ENCODE measurements at places on chromosomes 3 and 15. TPM values are rescaled to one million over a fixed set of nuclear protein-coding genes. Genes with fewer than 3 reads are reported as not detected.

- no peak overlapping the region for H3K4me3 ChIP-seq
- peaks cover 19% of the 10 kb centered on the region for H3K4me1 ChIP-seq
- peak overlapping the region; percentile 82 for H3K27ac ChIP-seq
- DNase-seq, result no peak
These were observed 63.9 kb downstream of the CRTC3 start for GRCh38 chr15:90593499-90594158.

- H3K4me3 ChIP-seq, result no peak overlapping the region
- no peaks in the 10 kb centered on the region for H3K36me3 ChIP-seq
- H3K27ac ChIP-seq, result no peak overlapping the region
- H3K27me3 ChIP-seq, result no peaks in the 10 kb centered on the region
- H3K4me1 ChIP-seq, result no peaks in the 10 kb centered on the region
These were observed 98.0 kb upstream of the ARHGEF26 start for GRCh38 chr3:154023148-154023547.

GRCh38 chr15:59862191-59863155, 141.6 kb upstream of the FOXB1 start:
- peaks cover 2% of the 10 kb centered on the region for H3K4me1 ChIP-seq
- DNase-seq, result no peak
- peaks cover 65% of the 10 kb centered on the region for H3K27me3 ChIP-seq
- H3K36me3 ChIP-seq, result no peaks in the 10 kb centered on the region

DNA sequence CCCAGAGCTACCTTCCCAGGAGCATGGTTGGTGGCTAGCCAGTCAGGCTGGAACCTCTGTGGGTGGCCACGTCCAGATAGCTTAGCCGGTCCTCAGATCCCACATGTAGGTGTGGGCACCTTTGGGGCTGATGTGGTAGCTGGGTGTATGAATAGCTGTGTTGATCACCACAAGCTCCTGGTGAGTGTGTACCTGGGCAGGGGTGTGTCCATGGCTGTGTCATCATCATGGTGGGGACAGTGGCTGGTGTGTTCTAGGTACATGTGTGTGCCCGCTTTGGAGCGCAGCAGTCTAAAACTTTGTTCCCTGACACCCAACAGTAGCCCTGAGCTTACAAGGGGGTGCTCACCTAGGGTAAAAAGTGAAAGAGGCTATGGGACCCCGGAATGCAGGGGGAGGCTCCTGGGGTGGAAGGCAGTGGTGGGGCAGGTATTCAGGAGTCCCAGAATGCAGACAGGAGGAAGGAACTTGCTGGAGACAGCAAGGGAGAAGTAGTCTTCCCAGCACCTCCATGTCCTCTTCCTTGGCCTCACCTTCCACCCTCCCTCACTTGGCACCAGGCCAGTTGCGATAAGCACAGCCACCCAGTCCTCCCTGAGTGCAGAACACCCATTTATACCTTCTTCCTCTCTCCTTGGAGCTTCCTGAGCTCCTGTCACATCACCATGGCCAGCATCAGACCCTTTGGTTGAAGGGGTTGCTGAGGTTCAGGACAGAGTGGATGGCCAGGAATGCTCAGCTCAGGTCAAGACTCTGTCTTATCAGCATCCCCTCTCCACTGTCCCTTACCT, 1.2 kb downstream of the CISH start:
- peaks cover under 1% of the 10 kb centered on the region for H3K36me3 ChIP-seq
- peaks cover 5% of the 10 kb centered on the region for H3K27me3 ChIP-seq
- peak; percentile 43 for DNase-seq
- peak overlapping the region; percentile 89 for H3K27ac ChIP-seq

DNA sequence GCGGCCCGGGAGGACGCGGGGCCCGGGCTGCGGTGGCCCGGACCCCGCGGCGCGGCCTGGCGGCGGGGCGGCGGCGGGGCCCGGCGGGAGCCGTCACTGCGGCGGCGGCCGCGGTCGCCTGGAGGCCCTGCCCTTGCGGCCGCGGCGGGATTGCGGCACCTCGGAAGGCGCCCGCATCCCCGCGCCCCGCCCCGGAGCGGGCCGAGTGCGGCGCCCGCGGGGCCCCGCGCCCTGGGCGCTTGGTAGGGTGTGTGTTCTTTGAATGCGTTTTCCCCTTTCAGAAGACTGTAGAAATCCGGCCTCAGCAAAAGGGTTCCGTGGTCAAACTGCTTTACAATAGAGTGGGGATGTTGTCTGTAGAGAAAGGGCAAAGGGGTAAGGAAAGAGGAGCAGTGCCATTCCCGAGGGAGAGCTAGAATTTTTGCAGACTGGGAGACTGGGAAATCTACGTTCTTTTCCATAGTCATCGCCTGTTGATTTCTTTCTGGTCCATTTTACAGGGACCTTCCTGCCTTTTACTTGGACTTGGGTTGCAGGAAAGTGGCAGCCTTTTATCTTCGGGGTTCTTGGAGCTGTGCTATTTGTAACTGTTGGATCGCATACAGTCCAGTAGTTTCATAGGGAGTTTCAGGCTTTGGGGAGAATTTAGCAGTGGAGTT, 630 bp downstream of the SNRK start:
- peaks cover 41% of the 10 kb centered on the region for H3K4me1 ChIP-seq
- H3K27me3 ChIP-seq, result peaks cover 10% of the 10 kb centered on the region
- no peaks in the 10 kb centered on the region for H3K36me3 ChIP-seq
- no peak for DNase-seq
- peak overlapping the region; percentile 96 for H3K27ac ChIP-seq

DNA sequence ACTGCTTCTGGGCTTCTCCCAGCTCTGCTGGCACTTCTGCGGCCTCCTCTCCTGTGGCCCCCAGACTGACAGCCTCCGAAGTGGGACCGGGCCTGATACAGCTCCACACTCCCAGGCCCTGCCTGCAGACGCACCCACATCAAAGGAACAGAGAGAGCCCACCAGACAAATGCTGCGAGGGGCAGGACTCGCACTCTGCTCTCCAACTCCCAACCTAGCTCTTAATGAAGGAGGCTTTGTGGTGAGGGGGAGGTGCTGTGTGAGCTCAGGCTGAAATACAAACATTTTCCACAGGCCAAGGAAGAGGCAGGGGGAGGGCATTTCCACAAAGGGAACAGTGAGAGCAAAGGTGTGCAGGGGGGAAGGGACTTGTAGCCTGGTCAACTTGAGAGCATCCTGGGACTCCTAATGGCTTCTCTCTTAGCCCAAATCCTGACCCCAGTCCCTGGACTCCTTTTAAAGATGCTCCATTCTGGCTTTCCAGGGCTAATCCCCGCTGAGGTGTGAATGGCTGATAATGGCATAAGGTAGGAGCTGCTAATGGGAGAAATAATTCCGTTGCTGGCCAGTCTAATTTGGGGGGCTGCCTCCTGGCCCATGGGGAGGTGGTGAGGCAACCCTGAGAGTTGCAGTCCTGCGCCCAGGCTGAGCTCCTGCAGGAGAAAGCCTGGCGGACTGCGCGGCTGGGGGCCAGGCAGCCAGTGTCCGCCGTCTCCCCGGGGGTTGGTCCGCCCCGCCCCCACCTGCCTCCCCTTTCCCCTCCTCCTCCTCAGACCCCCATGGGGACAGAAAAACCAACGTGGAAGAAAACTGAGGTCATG, 9.6 kb downstream of the LINGO1 start:
- peaks cover 36% of the 10 kb centered on the region for H3K4me1 ChIP-seq
- peak overlapping the region; percentile 74 for H3K27ac ChIP-seq
- no peak for DNase-seq
- no peak overlapping the region for H3K4me3 ChIP-seq
- no peaks in the 10 kb centered on the region for H3K27me3 ChIP-seq

- no peak overlapping the region for H3K27ac ChIP-seq
- H3K4me1 ChIP-seq, result peaks cover 34% of the 10 kb centered on the region
- no peak overlapping the region for H3K4me3 ChIP-seq
- H3K27me3 ChIP-seq, result peaks cover 14% of the 10 kb centered on the region
These were observed 179.4 kb downstream of the CHST2 start for GRCh38 chr3:143298886-143299535.

- no peak overlapping the region for H3K4me3 ChIP-seq
- H3K27ac ChIP-seq, result no peak overlapping the region
- no peaks in the 10 kb centered on the region for H3K36me3 ChIP-seq
- DNase-seq, result no peak
- no peaks in the 10 kb centered on the region for H3K27me3 ChIP-seq
These were observed 13.6 kb upstream of the DAG1 start for GRCh38 chr3:49456466-49456865.

DNA sequence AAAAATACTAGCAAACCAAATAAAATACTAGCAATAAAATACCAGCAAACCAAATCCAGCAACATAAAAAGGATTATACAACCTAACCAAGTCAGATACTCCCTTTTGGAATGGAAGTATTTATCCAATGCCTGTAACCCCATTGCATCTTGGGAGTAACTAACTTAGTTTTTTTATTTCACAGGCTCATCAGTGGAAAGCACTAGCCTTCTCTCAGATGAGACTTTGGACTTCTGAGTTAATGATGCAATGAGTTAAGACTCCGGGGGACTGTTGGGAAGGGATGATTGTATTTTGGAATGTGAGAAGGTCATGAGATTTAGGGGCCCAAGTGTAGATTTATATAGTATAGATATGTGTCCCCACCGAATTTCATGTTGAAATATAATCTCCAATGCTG, 41.2 kb downstream of the POLQ start:
- no peaks in the 10 kb centered on the region for H3K27me3 ChIP-seq
- no peak for DNase-seq

Gene HRG
- total RNA-seq, result not detected

DNA sequence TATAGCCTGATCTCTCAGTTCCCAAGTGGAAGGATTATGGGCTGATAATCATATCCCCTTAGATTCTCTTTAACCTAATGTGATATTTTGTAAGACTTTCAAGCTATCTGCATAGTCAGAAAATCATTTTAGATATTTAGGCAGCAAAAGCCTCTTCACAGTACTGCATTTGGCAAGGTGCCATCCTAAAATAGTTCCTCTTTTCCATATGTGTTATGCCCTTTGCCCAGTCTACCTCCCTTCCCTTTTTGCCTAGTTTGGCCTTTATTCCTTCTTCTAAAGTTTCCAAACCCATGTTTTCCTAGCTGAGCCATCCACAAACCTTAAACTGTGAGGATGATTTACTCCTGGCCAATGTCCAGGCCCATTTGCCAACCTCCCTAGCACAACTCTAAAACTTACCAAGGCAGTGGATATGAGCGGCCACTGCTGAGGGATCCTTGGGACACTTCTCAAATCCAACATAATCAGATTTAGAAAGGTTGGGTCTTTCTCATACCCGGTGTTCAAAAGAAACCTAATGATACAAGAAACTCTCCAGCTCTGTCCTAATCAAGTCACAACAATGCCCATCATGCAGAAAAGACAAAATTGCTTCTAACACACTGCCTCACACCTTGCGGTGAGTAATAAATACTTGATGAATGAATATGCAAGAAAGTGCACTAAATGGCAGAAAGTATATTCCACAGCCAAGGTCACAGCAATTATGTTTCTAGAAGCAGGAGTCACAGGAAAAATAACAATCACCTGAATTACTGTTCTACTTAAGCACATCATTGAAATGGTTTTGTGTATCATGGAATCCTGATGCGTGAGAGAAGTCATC, 493.9 kb downstream of the NLGN1 start:
- no peak overlapping the region for H3K27ac ChIP-seq
- peaks cover 34% of the 10 kb centered on the region for H3K4me1 ChIP-seq
- H3K27me3 ChIP-seq, result no peaks in the 10 kb centered on the region

DNA sequence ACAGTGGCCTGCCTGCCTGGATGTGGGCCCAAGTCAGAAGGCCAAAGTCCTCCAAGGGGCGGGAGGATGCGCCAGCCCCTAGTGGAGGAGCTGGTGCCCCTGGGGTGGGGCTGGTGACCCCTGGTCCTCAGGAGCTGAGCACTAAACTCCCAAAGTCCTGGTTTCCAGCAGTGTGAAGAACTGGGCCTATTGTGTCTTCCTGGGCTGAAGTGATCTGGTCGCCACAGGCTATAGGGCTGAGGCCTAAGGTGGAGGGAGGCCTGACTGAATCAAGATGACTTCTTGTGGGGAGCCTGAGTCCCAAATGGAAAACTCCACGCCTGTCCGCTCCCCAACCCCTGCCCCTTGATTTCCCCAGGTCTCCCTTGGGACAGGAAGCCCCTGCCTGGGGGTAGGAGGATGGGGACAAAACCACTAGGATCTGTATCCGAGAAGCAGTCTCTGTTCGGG, 753 bp upstream of the FES start:
- H3K27ac ChIP-seq, result peak overlapping the region; percentile 80
- H3K27me3 ChIP-seq, result no peaks in the 10 kb centered on the region
- H3K4me1 ChIP-seq, result peaks cover 25% of the 10 kb centered on the region
- peaks cover 9% of the 10 kb centered on the region for H3K36me3 ChIP-seq

DNA sequence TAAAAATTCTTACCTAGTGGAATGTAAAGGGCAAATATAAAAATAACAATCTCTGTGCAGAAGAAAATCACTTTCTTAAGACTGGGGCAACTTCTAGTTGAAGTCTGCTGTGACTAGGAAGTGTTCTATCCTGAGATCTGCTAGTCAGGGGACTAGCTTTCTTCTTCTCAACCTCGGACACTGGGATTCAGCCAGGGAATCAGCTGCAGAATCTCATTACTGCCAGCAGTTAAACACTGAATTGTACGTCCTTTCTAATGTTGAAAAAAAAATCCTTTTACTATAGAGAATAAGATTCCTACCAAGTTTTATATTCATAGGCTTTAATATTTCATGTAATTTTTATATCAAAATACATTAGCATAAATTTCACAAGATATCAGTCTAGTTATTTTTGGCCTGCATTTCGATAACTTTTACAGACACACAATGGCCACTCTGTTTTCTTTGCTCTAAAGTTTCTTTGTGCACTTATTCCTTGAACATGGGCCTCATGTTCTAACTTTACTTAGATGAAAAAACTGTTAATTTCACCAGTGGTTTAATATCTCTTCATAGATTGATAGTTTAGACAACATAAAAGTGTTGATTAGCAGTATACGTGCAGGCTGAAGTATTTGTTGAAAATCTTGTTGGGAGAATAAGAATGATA, 2.6 kb upstream of the NEO1 start:
- no peak overlapping the region for H3K4me3 ChIP-seq
- H3K36me3 ChIP-seq, result no peaks in the 10 kb centered on the region
- DNase-seq, result no peak

- peak overlapping the region; percentile 72 for H3K27ac ChIP-seq
- peaks cover 10% of the 10 kb centered on the region for H3K36me3 ChIP-seq
- H3K27me3 ChIP-seq, result no peaks in the 10 kb centered on the region
- H3K4me1 ChIP-seq, result peaks cover 23% of the 10 kb centered on the region
- DNase-seq, result no peak
- no peak overlapping the region for H3K4me3 ChIP-seq
These were observed 10.0 kb downstream of the NT5DC2 start for GRCh38 chr3:52523386-52524257.

Gene SAMD7
- not detected for total RNA-seq

Measured in mesothelial cell of epicardium (in vitro differentiated cells).